ENCODE measurements at places on chromosomes 3 and 15. TPM values are rescaled to one million over a fixed set of nuclear protein-coding genes. Genes with fewer than 3 reads are reported as not detected.

The MKRN2OS gene
- not detected for total RNA-seq

The WDR73 gene
- total RNA-seq, result 16.2 TPM

GRCh38 chr3:42503251-42503924 is 945 bp downstream of the VIPR1 start:
- DNase-seq, result no peak

DNA sequence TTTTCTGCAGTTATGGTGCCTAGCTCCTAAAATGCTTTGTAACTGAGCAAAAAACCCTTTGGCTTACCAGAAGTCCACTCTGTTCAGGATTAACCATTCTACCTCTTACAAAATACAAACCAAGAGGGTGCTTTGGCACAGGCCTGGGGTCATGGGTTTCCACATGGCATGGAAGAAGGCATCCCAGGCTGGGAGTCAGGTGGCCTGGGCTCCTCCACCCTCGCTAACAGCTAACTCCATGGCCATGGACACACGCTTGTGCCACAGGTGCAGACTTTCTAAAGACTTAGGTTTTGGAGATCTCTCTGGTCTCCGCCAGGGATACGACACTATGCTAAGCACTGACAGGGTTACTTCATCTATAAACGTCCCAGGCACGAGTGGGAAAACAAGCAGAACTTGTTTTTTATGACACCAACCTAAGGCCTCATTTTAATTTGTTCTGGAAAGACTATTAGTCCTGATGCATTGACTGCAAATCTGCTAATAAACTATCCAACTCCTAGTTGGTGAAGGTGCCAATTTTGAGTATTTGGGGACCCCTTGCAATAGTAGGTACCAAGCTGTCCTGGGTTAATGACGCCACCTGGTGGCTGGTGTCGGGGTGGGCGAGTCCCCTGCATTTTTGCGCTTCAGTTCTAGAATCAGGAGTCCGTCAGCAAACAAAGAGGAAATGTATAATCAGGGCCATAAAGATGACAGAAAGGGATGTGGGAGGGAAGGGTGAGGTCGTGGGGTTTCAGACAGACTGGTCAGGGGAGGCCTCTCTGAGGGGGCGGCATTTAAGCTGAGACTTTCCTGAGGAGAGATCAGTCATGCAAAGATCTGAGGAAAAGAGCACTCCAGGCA is 10.3 kb upstream of the ALDH1A3 start:
- no peak for DNase-seq

- no peak for DNase-seq
Measured at GRCh38 chr3:39264053-39264452, 15.8 kb downstream of the CX3CR1 start.

GRCh38 chr15:31077941-31078340 is 23.6 kb downstream of the TRPM1 start:
- no peak for DNase-seq

DNA sequence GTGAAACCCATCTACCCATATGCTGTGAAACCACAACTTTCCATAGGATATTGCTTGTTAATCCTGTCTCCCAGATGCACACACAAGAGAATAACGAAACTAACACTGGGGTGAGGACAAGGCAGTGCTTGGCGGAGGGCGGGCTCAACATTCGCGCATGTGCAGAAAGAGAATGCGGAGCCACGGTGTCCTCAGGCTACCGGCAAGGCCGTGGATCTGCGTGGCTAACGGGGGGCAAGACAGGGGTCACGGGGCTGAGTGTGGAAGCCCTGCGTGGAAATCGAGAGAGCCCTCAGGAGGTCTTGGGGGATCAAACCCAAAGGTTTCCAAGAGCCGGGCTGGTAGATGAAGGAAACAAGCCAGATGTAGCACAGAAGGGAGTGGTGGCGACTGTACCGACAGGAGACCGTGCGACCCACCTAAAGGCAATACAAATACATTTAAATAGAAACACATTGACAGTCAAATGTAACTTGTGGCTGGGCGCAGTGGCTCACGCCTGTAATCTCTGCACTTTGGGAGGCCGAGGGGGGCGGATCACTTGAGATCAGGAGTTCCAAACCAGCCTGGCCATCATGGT is 48.5 kb upstream of the TRA2B start:
- no peak for DNase-seq

- no peak for DNase-seq
Measured at GRCh38 chr15:42461261-42461660, 29.7 kb downstream of the ZNF106 start.

DNA sequence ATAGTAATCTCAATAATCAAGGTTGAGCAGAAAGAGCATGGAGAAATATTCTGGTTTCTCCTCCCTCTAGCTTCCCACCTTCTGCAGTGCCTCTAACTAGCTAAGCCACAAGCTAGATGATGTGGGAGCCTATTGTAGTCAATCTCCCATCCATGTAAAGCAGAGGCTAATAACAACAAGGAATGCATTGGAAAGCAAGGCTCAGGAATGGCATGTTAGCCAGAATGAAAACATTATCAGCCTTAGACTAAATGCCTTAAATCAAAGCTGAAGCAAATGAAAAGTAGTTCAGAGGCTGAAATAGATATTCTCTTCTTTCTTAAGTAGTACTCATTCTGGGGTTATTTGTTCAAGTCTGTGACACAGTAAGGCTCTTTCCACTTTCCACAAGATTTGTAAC is 350.3 kb upstream of the DPPA4 start:
- DNase-seq, result no peak

DNA sequence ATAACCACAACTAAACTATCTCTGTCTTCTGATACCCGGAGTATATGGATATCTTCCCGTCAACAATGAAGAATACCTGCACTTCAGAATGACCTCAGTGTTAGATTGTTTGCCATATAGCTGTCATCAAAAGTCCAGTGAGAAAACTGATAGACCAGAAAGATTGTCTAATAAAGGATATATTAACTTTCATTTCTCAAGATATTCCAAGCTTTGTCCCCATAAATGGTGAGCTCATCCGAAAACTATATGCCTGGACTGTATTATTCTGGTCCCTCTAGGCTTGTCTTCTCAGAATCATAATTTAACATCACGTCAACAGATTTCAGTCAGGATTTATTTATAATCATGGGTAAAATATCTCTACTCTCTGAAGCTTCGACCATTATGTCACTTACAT is 100.5 kb downstream of the ATP8B4 start:
- DNase-seq, result no peak
